ENCODE measurements at places on chromosomes 1 and 21. TPM values are rescaled to one million over a fixed set of nuclear protein-coding genes. Genes with fewer than 3 reads are reported as not detected.

Gene LRIG2
- total RNA-seq, result 41.8 TPM

Gene NEXN
- total RNA-seq, result 3.8 TPM

Gene S100A12
- not detected for total RNA-seq

DNA sequence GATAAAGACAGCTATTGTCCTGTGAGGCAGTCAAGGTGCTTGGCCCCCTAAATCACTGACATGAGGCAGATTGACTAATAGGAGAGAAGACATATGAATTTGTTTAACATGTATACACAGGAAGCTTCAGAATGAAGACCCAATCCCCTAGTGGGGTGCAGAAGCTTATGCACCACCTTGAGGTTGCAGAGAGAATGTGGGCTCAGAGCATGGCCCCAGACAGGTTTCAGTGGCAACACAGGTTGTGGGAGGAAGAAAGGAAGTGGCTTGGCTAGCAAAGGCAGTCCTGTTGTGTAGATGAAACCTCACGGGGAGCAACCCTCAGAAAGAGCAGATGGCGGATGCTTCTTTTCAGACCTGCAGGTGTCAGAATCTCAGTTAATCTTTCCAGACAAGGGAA, 37.0 kb upstream of the PARP1 start:
- DNase-seq, result peak; percentile 61

- DNase-seq, result no peak
Measured at GRCh38 chr1:7698641-7699040, 72.5 kb upstream of the VAMP3 start.

GRCh38 chr1:70038025-70038424, 167.4 kb downstream of the LRRC40 start:
- no peak for DNase-seq

- no peak for DNase-seq
Measured at GRCh38 chr1:180600343-180600742, 31.5 kb upstream of the XPR1 start.

DNA sequence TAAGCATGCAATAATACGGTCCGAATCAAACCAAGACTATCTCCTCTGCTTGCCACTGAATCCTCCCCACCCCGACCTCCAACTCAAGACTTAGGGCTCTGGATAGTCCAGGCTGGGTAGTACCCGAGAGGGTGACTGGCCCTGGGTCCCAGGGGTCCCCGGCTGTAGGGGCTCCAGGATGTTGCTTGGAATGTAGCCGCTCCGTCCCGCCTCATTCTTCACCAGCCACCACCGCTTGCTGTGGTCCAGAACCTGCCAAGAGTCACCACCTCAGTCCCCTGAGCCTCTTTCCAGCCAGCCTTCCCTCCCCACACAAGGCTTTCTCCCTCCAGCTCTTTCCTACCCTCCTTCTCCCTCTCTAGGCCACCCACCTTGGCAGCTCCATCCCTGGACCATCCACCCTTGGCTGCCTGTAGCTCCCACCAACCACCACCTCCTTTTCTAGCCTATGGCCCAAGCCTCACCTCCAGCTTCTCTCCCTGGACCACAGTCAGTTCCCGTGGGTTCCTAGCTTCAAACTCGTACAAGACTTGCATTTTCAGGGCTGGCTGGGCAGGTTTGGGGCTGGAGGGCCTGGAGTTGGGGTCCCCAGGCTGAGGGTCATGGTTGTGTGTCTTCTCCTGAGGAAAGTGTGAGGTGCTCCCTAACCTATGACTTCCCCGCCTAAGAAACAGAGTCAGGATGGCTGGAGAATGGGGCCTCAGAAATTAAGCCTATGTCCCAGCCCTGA, 10.9 kb upstream of the GSTM3 start:
- no peak for DNase-seq

DNA sequence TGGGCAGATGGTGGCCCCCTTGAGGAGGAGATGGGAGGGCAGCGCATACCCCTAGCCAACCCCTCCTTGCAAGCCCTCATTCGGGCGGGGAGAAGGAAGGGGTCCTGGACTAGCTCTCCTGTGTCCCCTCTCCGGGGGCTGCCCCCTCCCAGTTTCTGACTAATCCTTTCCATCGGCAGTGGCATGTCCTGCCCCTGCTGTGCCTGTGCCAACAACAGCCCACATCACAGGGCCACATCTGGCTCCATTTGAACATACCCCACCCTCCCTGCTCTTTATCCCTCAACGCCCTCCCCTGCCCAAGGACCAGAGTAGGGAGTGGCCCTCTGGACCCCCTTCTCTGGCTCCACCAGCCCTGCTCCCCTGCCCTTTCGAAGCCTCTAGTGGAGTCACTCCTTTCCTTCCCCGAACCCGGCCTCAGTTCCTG, 11.0 kb upstream of the LMNA start:
- DNase-seq, result no peak

Gene FTCD
- 3.3 TPM for total RNA-seq

DNA sequence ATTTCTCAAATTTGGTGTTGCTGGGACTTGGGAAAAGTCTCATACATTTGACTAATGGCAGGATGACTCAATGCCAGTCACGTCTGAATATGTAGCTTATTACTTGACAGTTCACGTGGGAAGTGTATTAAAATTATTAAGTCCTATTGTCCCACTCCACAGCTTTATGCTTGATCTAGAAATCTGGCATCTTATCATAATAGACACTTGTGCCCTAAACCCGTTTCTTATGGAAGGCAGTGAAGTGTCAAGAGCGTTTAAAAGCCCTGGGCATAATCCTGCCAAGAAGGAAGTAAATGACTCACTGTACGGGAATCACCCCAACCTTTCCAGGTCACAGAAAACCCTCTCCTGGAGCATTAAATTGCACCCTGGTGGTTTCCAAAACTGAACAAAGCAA, 207.4 kb downstream of the APP start:
- DNase-seq, result no peak

DNA sequence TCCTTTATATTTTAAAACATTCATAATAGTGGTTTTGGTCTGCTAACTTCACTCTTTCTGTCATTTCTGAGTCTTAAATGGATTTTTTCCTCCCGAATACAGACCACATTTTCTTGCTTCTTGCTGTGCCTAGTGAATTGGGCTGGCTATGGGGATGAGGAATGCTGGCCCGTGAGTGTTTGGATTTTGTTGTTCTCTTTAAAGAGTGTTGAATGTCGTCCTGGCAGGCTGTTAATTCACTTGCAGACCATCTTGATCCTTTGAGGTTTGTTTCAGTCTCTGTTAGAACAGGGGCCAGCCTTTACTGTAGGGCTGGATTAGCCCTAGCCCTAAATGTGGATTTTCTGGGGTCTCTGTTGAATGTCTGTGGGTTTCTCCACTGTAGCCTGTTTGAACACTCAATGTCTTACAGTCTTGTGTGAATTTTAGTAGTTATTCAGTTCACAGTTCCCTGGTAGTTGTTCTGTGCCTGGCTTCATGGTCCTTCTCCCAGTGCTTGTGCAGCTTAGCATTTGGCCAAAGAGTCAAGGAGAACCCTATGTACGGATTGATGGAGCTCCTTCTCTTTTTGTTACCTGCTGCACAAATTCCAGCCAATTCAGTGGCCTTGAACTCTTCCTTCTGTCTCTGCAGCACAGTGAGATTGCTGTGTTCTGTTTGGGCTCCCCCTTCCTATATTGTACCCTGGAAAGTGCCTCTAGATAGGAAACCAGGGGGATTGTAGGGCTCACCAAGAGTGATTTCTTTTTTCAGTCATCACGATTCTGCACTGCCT, 95.7 kb downstream of the DYRK1A start:
- DNase-seq, result peak; percentile 48

GRCh38 chr1:16043521-16043920, at the start of gene CLCNKB:
Gene CLCNKB, plus strand, starts transcription at chr1:16043782. Its CDS starts 711 bp downstream, at chr1:16044493.
- DNase-seq, result no peak

- DNase-seq, result no peak
Measured at GRCh38 chr1:161768461-161768860, 2.3 kb downstream of the ATF6 start.

Gene BTBD19
- total RNA-seq, result 0.66 TPM

Gene CELA3A
- not detected for total RNA-seq

- no peak for DNase-seq
Measured at GRCh38 chr1:94753171-94753972, 66.8 kb upstream of the SLC44A3 start.

DNA sequence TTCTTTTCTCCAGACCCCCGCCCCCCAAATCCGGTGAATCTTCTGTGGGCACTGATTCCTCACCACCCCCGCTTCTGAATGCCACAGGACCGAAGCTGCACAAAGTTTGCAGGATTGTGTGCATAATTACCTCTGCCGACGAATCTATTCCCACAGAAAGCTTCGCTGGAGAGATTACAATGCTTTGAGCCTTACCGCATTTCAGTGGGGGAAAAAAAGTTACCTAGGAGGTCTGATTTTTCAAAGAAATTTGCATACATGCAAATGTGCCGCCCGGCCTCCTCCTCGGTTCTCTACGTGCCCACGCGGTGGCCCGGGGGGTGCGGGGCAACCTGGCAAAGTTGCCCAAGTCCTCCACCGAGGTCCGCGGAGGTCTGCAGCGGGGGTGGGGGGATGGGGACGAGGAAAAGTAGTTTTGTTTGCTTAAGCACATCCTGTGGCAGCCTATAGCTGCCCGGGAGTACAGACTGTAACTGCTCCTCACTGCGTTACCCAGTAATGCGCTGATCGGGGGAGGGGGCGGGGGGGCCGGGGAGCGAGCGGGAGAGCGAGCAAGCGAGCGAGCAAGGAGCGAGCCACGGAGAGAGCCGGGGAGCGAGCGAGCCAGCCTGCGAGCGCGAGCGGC, 563 bp upstream of the NFIA start:
- DNase-seq, result peak; percentile 70

Gene KLHDC8A
- 2.4 TPM for total RNA-seq

Measured in GM23338 (cell line).